Smooth muscle cell of the coronary artery (primary cell): ENCODE measurements at places on chromosomes 13 and 19. TPM values are rescaled to one million over a fixed set of nuclear protein-coding genes. Genes with fewer than 3 reads are reported as not detected.

The WTIP gene
- total RNA-seq: 52.2 and 91.4 TPM in 2 replicates

The AZU1 gene
- not detected in 2 replicates for total RNA-seq

The GATAD2A gene
- 30.1 and 40.2 TPM in 2 replicates for total RNA-seq

The ZNF665 gene
- total RNA-seq: 2.3 TPM in 2 replicates

The TMPRSS9 gene
- total RNA-seq: not detected in 2 replicates

The CEACAM20 gene
- total RNA-seq: not detected in 2 replicates

The RASAL3 gene
- not detected in 2 replicates for total RNA-seq

The GNA15 gene
- 0.08 TPM in 1 of 2 replicates, not detected in the other for total RNA-seq

The CCDC169 gene
- total RNA-seq: 1.7 and 3.5 TPM in 2 replicates

The XPO4 gene
- total RNA-seq: 6.1 and 12.0 TPM in 2 replicates

The CIC gene
- 9.4 and 11.2 TPM in 2 replicates for total RNA-seq

The PTGER1 gene
- 0.12 and 1.5 TPM in 2 replicates for total RNA-seq

The ZNF865 gene
- total RNA-seq: under 0.01 and 0.53 TPM in 2 replicates

The ZNF211 gene
- total RNA-seq: 10.9 and 13.9 TPM in 2 replicates

The ZNF30 gene
- 2.6 and 2.8 TPM in 2 replicates for total RNA-seq

The STOML3 gene
- total RNA-seq: not detected in 2 replicates
